CD8-positive, alpha-beta T cell (primary cell): ENCODE measurements at places on chromosomes 12 and 14. TPM values are rescaled to one million over a fixed set of nuclear protein-coding genes. Genes with fewer than 3 reads are reported as not detected.

RABGGTA gene
- 65.9 TPM for total RNA-seq

DIABLO gene
- total RNA-seq, result 112 TPM

KRT73 gene
- total RNA-seq, result 7.8 TPM

TAS2R10 gene
- total RNA-seq, result not detected

TFCP2 gene
- 9.5 TPM for total RNA-seq
